Prostate gland (tissue), 2 donors: ENCODE measurements at places on chromosomes 13 and 19. TPM values are rescaled to one million over a fixed set of nuclear protein-coding genes. Genes with fewer than 3 reads are reported as not detected.

DNA sequence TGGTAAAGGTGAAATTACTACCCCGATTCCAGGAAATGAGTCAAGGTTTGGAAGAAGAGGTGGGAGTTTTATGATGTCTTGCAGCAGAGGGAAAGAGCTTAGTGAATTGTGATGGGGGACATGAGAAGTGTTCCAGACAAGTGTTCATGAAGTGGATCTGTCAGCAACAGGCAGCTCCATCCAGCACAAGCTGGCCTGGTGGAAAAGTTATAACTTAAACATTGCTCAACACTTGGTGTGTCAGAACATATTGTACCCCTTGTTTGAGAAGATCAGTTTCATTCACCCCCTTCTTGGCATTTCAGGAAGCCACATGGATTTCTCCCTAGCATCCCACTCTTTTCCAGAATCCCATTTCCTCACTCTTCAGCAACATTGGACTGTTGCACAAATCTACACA is 222.0 kb downstream of the B3GLCT start:
- no peak for DNase-seq
- H3K27me3 ChIP-seq = no peaks in the 10 kb centered on the region
- H3K4me1 ChIP-seq = no peaks in the 10 kb centered on the region
- H3K4me3 ChIP-seq = no peak overlapping the region
- H3K36me3 ChIP-seq = no peaks in the 10 kb centered on the region

- no peaks in the 10 kb centered on the region for H3K4me1 ChIP-seq
- no peaks in the 10 kb centered on the region for H3K36me3 ChIP-seq
- no peaks in the 10 kb centered on the region for H3K27me3 ChIP-seq
- H3K27ac ChIP-seq = no peak overlapping the region
- DNase-seq = no peak
Observed at GRCh38 chr13:87356314-87356713, 314.9 kb upstream of the SLITRK5 start.

DNA sequence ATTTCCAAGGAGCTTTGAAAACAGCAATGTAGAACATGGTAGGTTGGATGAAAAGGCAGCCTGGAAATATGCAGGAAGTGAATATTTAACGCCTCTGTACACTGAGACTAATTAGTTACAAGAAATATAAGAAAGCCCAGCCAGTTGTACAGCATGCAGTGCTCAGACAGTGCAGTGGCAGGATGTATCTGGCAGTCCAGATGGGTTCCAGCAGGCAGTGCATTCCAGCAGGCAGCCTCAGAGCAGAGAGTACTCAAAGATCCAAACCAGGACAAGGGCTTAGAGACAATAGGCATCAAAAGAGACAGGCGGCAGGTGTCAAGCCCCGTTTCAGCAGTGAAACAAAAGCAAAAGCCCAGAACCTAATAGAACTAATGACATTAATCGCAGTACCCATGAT is 2776.3 kb downstream of the PCDH9 start:
- no peak overlapping the region for H3K4me3 ChIP-seq
- no peaks in the 10 kb centered on the region for H3K36me3 ChIP-seq
- H3K27me3 ChIP-seq = no peaks in the 10 kb centered on the region

GRCh38 chr13:66446413-66446812 is 783.7 kb downstream of the PCDH9 start:
- H3K27me3 ChIP-seq = no peaks in the 10 kb centered on the region
- no peaks in the 10 kb centered on the region for H3K36me3 ChIP-seq
- no peak overlapping the region for H3K4me3 ChIP-seq
- DNase-seq = no peak

DNA sequence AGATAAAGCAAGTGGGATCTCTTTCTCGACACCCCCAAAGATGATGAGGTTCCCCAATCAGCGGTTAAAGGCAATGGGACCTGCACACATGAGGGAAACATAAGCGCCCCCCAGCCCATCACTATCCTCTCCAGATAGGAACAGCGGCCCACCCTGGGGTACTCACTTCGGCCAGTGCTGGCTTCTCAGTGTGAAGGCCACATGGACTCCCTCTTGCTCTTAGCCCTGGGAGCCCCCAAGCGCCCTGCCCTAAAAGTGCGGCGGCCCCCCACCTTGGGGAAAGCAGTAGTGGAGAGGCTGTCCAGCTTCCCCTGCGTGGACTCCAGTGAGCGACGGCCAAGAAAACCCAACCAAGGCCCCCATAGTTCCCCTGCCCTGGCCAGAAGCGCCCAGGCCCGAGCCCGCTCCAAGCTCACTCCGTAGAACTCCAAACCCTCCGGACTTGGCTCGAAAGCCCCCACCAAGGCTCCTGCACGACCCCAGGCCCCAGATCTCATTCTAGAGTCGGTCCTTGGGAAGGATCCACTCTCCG is 1.0 kb downstream of the CACNA1A start:
- no peak overlapping the region for H3K27ac ChIP-seq
- peaks cover 21% of the 10 kb centered on the region for H3K27me3 ChIP-seq
- no peak for DNase-seq
- H3K36me3 ChIP-seq = no peaks in the 10 kb centered on the region

DNA sequence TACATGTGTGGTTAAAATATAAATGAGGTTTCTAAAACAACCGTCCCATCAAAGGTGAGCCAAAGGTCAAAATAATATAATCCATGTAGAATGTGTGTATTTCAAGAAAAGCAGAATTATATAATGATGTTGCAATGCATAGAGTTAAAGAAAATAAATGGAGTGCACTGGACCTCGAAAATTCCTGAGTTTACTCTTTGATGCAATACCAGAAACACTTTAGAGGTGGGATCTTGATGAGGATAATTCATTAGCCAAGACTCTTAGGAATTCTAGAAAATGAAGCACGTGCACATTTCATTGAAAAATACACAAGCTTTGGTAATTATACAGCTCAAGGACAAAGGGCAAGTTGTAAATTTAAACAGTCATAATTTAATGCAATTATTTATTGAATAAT is 508.9 kb upstream of the ARGLU1 start:
- H3K4me1 ChIP-seq = no peaks in the 10 kb centered on the region
- no peak overlapping the region for H3K4me3 ChIP-seq
- no peak for DNase-seq
- no peaks in the 10 kb centered on the region for H3K27me3 ChIP-seq

ANGPTL8 gene
- not detected for total RNA-seq

CLDND2 gene
- 4.2 TPM for total RNA-seq

SGCG gene
- total RNA-seq = 1.9 TPM
